Stromal cell of bone marrow (primary cell): ENCODE measurements at places on chromosomes 5 and 9.

GRCh38 chr5:132663771-132664695, 6.1 kb downstream of the IL13 start:
- DNase-seq = no peak

GRCh38 chr5:128920345-128921215, 44.7 kb upstream of the SLC27A6 start:
- DNase-seq = peak; percentile 9

- DNase-seq = no peak
These were observed 572.8 kb downstream of the TLE1 start for GRCh38 chr9:81116340-81117137.

GRCh38 chr5:114789773-114790402, 379.8 kb downstream of the TRIM36 start:
- peak; percentile 2 for DNase-seq

DNA sequence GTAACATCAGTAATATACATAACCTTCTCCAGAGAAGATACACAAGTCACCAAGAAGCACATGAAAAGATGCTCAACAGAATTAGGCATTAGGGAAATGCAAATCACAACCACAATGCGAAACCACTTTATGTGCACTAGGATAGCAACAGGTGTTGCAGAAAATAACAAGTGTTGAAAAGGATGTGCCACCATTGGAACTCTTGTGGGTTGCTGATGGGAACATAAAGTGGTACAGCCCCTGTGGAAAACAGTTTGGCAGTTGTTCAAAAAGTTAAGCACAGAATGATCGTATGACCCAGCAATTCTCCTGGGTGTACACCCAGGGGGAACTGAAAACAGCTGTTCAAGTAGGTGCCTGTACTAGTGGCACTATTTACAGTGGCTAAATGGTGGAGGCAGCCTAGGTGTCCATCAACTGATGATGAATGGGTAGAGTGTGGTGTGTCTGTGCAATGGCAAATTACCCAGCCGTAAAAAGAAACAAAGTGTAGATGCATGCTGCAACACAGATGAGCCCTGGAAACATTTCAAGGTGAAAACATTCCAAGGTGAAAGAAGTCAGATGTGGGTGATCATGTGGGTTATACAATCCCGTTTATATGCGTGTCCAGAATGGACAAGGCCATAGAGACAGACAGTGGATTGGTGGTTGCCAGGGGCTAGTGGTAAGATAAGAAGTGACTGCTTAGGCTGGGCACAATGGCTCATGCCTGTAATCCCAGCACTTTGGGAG, 27.2 kb downstream of the CCDC69 start:
- DNase-seq = no peak

- DNase-seq = no peak
These were observed at the start of gene SUSD1 for GRCh38 chr9:112174965-112175795. Gene SUSD1 (minus strand): TSS chr9:112175297. CDS start chr9:112175235, 62 bp downstream.

- no peak for DNase-seq
These were observed 233.0 kb downstream of the PRR16 start for GRCh38 chr5:120697147-120697546.

- peak; percentile 50 for DNase-seq
These were observed 21.4 kb downstream of the TMEM245 start for GRCh38 chr9:109098171-109098959.

GRCh38 chr5:156037151-156037909, 289.6 kb upstream of the SGCD start:
- no peak for DNase-seq

- DNase-seq = no peak
These were observed 1.1 kb upstream of the DAP start for GRCh38 chr5:10761933-10762775.

- no peak for DNase-seq
These were observed 36.8 kb downstream of the PCDHGC5 start for GRCh38 chr5:141525653-141526052.

GRCh38 chr9:90960941-90961340, 159.3 kb downstream of the SYK start:
- peak; percentile 40 for DNase-seq

DNA sequence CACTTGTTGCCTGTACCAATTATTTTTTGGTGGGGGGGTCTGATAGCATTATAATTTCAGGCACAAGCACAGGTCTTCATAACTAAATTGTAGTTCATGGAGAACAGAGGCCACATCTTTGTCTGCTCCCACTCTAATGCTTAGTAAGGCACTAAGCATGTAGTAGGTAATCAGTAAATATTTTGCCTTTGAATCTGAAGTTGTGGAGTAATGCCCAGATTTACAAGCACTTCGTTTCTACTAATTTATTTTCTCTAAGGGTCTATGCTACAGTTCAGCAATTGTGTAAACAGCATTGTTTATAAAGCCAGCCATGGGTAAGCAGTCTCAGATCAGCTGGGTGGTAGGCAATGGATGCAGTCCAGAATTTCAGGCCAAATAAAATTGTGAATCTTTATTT, 78.6 kb downstream of the GRIA1 start:
- no peak for DNase-seq

- DNase-seq = no peak
These were observed 6.7 kb upstream of the SLC6A18 start for GRCh38 chr5:1218351-1219080.

GRCh38 chr5:153546566-153546965, 56.1 kb downstream of the GRIA1 start:
- no peak for DNase-seq

- DNase-seq = no peak
These were observed 816.2 kb upstream of the GRAMD2B start for GRCh38 chr5:125607018-125607417.
